Progenitor cell of endocrine pancreas (in vitro differentiated cells): ENCODE measurements at places on chromosomes 16 and 17.

GRCh38 chr16:64705443-64705842 is 416.4 kb downstream of the CDH11 start:
- no peak for DNase-seq

- DNase-seq: no peak
Measured at GRCh38 chr16:53913099-53913870, 209.3 kb downstream of the FTO start.

DNA sequence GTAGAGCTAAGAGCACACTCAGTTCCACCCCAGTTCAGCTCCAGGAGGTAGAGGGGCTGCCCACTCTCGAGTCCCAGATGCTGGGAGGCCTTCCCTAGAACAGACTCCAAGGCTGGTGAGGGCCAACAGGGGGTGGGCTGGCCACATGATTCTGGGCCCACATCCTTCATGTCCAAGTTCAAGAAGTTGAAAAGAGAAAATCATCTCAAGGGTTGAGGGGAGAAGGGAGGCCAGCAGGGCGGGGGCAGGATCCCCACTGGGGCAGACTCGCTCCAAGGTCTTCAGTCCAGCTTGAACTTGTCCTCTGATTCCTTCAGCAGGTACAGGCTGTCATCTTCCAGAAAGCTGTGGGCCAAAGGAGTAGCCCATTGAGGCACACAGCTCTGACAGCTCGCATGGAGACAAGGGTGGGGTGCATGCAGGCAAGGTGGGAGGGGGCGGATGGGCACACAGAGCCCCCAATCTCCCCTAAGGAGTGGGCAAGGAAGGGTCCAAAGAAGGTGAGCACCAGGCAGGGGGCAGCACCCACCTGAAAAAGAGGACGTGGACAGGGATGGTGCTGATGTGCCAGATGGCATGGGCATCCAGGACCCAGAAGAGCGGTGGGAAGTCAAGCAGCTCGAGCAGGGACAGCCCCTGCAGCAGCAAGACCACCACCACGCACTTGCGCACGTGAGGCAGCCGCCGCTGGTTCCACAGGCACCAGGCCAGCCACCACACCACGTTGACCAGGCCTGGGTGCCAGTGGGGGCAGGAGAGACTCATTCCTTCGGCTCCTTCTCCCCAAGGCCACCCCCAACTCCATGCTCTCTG is 4.5 kb downstream of the PNMT start:
- no peak for DNase-seq

- DNase-seq: no peak
Measured at GRCh38 chr16:54591816-54592246, 305.2 kb upstream of the IRX3 start.

DNA sequence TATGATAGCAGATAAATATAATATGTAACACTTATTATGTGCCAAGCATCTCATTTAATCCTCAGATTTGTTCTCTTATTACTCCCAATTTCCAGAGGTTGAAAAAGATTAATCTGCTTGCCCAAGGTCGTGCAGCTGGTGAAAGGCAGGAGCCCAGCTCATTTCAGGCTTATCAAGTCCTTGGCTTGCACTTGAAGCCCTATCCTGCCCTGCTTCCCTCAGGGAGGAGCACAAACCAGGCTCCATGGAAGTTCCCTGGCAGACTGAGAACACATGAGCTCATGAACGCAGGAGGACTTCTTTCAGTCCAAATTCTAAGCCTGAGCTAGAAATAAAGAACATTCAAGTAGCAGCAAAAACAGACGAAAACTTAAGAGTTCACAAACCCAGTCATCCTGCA is 74.8 kb downstream of the USP31 start:
- no peak for DNase-seq

DNA sequence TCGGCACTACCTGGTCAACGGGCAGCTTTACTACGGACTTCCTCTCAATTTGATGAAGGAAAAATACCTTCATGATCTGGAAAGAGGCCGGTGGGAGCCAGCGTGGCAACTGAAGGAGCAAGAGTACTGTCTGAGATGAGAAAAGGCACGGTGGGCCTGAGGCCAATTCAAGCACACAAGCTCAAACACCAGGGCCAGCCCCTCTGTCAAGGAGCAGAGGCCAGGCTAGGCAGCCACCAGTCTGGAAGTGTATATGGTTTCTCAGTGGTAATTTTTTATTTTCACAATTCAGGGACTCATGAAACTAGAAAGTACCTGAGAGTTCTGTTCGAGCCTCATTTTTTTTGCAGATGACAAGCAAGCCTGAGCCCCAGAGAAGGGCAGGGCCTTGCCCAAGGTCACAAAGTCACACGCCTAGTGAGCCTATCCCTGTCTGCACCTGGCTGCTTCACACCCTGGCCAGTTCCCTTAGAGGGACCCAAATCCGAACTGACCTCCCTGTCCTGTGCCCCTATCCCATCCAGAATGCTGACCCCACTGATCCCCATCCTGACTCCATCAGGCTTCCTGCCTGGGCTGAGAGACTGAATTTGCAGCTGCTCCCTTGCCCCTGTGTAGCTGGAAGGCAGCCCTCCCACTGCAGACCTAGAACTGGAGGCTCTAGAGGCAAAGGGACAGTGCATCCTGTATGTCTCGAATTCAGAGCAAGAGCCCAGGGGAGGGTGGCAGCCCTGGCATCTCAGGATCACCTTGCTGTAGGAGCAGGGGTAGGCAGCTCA is 4.8 kb upstream of the TBX2 start:
- DNase-seq: no peak

GRCh38 chr17:63649813-63650212 is 27.6 kb downstream of the MAP3K3 start:
- DNase-seq: no peak

- no peak for DNase-seq
Measured at GRCh38 chr16:58378401-58378800, 13.9 kb upstream of the GINS3 start.

DNA sequence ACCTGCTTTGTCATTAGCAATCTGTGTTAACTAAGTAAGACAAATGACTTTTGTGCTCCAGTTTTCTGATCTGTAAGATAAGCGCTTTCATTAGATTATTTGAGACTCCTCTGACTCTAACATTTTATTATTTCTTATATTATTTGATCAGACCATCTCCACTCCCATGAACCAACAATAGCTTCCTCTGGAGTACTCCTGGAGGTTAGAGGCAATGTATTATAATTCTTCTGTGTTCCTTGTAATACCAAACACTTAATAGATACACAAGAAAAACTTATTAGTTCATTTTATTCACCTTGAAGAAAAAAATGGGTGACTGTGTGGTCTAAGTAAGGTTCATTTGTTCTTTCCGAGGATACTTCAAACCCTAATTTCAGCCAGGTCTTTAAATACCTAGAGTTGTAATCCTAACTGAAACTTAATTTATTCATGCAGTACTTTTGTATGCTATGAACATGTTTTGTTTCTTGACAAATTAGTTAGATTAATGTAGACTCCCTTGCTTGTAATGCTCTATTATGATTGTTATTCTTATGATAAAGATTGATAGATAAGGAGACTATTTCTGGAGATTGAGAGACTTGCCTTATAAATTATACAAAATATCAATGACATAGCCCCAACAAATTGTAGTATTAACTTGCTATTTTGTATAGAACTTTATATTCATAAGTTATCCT is 53.9 kb downstream of the NQO1 start:
- DNase-seq: no peak

GRCh38 chr16:50292566-50292948 is 26.2 kb downstream of the ADCY7 start:
- no peak for DNase-seq

DNA sequence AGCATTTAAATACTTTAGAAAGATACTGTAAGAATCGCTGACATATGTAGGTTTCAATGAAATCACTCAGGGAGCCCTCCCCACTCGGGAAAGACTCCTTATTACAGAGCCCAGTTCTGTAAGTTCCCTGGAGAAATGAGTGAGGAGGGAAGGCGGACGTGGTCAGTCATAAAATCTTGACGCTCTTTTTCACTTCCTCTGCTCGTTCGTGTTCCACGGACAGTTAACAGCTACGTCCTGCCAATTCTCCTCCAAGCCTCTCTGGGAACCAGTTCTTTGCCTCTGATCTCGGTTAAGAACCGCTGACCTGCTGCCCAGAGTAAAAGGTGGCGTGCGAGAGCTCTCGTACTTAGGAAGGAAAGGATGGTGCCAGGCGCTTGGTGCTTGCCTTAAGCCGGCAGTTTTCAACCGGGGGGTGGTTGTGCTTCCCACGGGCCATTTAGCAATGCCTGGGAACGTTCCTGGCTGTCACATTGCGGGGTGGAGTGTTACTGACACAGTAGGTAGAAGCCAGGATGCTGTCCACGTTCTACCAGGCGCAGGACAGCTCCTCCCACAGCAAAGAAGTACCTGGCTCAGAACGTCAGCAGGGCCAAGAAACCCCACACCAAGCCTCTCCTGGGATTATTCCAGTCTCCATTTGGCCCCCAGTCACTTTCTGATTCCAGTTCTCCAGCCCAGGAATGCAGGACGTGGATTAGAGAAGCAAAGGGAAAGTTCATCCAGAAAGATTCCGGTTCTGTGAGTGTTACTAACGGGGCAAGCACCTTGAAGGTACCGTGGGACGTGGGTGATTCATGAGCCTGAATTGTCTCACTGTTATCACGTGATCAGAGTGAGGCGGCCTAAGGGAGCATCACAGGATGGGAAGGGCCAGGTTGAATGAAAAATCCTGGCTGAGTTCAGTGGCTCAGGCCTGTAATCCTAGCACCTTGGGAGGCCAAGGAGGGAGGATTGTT is 87.7 kb downstream of the MRM3 start:
- DNase-seq: no peak

- no peak for DNase-seq
Measured at GRCh38 chr17:46179375-46179999, 13.7 kb downstream of the KANSL1 start.

- no peak for DNase-seq
Measured at GRCh38 chr17:43628089-43628650, 33.6 kb downstream of the MEOX1 start.

- DNase-seq: no peak
Measured at GRCh38 chr16:69319826-69320739, 8.9 kb downstream of the VPS4A start.

DNA sequence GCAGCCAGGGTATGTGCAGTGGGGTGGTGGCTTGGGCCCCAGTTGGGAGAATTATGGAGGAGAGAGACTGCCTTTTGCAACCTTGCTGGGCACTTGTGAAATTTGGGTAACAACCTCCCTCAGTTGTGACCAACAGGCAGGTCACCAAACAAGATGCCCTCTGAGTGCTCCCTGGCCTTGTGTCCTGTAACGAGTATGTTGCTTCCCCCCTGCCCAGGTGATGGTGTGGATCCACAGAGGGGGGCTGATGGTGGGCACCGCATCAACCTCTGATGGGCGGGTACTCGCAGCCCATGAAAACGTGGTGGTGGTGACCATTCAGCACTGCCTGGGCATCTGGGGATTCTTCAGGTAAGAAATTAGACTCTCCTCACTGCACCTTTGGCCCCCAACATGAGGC is 74.3 kb downstream of the SLC6A2 start:
- DNase-seq: no peak

- DNase-seq: no peak
Measured at GRCh38 chr17:79579074-79579800, 31.6 kb downstream of the RBFOX3 start.

DNA sequence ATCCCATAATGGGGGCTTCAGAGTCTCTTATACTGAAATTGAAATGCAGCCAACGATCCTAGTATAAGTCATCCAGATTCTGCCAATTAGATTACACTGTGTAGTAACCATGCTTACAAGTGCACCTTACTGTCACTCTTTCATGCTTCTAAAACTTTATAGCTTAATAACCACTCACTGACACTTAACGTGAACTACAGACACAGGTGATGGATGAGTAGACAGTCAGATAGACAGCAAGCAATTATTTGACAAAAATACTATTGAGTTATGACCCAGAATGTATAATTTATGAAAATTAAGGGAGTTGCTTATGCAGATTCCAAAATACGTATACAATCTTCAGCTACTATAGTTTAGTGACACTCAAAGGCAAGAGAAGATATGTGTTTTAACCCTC is 6.3 kb downstream of the CDH8 start:
- no peak for DNase-seq

- DNase-seq: no peak
Measured at GRCh38 chr17:58328195-58329034, at the start of gene TSPOAP1. TSS of gene TSPOAP1 (minus strand) at chr17:58328795. CDS start at chr17:58327920, 875 bp downstream.

DNA sequence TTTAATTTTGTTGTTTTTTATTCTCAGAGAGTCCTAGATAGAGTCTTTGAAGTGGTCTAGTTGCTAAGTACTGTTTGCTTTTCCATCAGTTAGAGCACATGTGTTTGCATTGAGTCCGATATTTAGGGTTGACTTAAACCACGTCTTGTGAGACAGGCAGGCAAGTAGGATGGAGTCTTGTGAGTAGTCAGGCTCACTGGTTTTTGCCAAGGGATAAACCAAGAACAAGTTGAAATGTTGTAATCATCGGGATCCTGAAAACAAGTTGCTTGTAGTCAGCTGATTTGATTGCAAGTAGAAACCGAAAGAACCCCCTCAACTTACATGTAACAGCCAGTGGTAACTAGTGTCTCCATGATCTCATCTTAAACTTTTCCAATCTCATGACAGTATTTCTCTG is 17.2 kb downstream of the ATP6V0A1 start:
- DNase-seq: no peak

DNA sequence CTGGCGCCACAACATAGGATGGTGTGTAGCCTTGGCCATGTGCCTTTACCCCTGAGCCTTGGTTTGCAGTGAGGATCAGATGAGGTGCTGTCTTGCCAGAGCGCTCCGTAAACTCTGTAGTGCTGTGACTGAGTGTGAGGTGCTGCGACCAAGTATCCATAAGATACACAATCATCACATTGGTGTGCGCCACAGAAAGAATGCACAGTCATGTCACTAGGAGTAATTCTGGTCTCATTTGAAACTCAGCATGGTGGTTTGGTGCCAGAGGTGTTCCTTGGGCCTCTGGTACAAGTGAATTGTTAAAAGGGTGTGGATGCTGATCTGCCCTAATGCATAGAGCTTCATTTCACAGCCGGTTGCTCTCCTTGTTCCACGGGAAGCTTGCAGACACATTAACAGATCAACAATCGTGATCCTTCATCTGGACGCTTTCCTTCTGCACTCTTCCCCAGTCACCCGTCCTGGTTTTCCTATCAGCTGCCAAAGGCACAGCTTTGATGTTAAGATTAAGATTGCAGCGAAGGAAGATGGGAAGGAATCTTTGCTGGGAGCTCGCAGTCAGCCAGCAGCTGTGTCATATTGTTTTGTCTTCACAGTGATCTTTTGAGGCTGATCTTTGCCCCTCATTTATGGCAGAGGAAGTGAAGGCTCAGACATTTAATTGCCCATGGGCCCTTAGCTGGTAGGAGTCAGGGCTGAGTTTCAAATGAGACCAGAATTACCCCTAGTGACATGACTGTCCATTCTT is 79.1 kb downstream of the KSR1 start:
- no peak for DNase-seq

GRCh38 chr17:42895185-42895555 is 5.4 kb upstream of the G6PC1 start:
- no peak for DNase-seq

GRCh38 chr17:50257676-50258224 is 16.5 kb upstream of the TMEM92 start:
- DNase-seq: no peak

GRCh38 chr17:4082136-4082924 is 60.5 kb downstream of the ZZEF1 start:
- DNase-seq: no peak

GRCh38 chr16:12095275-12096156 is 119.0 kb downstream of the SNX29 start:
- DNase-seq: peak; percentile 34
